Panc1 (cell line): ENCODE measurements at places on chromosomes 1 and 21.

DNA sequence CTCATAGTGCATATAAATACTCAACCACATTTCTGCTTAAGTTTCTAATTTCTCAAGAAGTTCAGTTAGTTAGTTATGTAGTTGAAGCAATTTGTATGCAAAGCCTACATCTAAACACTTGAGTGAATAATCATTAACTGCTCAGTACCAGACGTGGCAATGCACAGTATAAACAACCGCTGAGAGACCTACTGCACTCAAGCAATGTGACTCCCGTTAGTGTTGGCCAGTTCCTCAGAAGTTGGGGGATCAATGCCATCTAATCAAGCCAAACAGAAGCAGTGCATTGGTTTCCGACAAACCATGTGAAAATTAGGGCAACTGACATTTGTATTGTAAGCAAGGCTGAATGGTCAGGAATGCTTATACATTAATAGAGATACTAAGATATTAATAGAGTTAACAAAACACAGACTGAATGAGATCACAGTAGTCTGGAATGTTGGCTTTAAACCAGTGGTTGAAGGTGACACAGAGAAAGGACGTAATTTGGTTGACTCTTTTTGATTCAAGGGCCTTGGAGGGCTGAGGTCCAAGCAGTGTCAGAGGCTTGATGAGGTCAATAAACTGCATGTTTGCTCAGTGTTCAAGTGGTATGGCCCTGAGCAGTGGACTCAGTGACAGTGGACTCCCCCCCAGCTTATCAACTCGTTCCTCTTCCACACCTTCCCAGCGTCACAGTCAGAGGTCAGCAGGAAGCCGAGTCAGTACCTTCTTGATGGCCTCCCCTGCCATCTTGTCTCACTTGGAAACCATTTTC lies 255.5 kb downstream of the CTH start:
- DNase-seq, result no peak

DNA sequence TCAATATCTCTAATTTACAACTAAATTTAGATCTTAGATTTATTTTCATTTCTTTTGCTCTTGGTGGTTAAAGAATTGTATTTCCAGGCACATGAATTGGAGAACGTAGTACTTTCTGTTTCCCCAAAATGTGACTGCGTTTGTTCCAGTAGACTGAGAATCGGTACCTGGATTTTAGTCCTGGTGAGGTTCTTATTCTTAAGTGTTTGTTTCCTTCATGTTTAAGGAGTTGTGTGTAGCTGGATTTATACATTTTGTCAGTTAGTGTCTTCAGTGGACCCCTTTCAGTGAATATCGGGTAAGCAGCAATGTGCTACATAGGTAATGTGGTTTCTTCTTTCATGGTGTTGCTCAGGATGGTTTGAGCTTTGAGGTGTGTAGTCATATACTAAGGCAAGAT lies 6.8 kb downstream of the MIER1 start:
- DNase-seq, result no peak

DNA sequence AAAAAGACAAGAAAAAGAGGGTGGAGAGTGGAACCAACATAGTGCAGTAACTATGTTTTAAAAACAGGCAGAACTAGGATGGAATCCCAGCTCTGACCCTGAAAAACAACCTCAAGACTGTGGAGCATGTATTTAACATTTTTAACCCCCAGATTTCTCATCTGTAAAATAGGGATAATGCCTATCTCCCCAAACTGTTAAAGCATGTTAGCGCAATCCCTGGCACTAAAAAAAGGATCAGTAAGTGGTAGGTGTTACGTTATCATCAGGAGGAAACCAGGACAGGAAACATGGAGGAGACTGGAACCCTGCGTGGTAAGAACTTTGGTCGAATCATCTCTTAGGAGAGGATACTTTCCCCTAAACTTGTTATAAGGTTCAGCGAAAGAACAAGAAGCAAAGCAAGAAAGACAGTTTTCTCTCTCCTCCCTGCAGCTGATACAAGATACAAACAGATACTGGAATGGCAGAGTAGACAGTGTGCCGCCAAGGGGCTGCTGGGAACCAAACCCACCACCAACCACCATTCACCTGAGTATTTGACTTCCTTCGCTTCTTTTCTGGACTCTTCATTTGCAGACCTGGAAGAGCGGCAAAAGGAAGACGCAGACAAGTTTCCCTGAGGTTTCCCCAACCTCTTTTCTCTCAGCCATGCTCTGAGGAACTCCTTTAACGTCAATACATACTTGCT lies 991 bp downstream of the PYGO2 start:
- no peak for DNase-seq

- no peak for DNase-seq
These were observed 13.6 kb upstream of the C1QTNF12 start for GRCh38 chr1:1259951-1260600.

DNA sequence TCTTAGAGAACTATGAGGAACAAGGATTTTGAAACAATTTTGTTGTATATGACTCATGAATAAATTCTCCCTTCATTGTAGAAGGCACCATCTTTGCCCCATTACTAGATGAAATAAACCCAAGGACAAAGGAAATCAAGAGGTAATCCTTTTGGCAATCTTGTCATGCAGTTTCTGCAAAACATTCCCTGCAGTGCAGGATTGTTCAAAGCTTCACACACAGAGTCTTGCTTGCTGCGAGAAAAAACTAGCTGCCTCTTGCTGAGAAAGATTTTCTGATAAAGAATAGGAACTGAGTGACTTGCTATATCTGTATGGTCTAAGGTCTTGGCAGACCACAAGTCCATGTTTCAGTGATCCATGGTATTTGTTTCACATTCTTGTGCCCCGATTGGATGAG lies 657.4 kb upstream of the ADGRL4 start:
- DNase-seq, result no peak

DNA sequence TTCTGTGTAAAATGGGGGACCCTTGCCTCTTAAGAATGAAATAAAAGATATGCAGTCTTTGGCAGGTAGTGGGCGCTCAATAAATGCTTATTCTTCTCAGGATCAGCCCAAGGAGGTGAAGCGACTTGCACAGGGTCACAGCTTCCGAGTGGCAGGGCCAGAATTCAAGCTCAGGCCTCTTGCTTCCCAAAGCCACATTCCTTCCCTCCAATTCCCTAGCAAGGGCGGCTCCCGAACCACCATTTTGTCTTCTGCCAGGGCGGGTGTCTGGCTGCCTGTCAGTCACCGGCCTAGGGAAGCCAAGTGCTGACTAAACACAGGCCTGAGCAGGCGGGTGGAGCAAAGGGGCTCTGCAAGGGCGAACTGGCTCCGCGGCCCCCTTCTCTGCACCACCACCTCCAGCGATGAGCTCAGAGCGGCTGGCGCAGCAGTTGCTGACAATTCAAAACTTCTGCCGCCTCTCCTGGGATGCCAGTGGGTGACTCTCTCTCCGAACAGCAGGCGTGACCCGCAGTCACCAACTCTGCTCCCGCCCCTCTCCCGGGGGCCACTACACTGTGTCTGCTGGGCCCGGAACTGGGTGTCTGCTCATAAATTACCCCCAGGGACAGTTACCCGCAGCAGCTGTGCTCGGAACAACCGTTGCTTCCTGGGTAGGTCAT lies 10.8 kb downstream of the GPR3 start:
- no peak for DNase-seq

GRCh38 chr1:110309139-110309538 lies 30.0 kb upstream of the RBM15 start:
- no peak for DNase-seq

GRCh38 chr21:45631540-45631939 lies 12.0 kb upstream of the PCBP3 start:
- no peak for DNase-seq

- DNase-seq, result no peak
These were observed 69.5 kb downstream of the PDE9A start for GRCh38 chr21:42722808-42723473.

- no peak for DNase-seq
These were observed 141.8 kb upstream of the ZNF648 start for GRCh38 chr1:182203191-182203875.
